ENCODE measurements at places on chromosomes 13 and 19.

DNA sequence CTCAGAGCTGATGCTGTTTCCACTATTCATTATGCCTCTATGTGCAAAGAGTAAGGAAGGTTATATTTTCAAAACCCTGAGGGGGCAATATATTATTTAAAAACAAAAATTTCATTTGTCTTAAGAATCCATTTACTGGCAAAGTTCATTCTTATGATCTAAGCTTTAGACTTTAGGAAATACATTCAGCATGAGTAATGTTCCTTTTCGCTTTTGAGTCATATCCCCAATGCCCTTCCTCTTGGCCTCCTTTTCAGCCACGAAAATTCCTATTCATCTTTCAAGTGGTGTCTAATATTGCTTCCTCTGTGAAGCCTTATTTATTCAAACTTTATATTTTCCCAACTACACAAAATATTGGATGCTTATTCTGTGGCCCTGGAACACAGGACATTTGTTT is 1317.0 kb downstream of the PCDH9 start:
- no peak for DNase-seq

DNA sequence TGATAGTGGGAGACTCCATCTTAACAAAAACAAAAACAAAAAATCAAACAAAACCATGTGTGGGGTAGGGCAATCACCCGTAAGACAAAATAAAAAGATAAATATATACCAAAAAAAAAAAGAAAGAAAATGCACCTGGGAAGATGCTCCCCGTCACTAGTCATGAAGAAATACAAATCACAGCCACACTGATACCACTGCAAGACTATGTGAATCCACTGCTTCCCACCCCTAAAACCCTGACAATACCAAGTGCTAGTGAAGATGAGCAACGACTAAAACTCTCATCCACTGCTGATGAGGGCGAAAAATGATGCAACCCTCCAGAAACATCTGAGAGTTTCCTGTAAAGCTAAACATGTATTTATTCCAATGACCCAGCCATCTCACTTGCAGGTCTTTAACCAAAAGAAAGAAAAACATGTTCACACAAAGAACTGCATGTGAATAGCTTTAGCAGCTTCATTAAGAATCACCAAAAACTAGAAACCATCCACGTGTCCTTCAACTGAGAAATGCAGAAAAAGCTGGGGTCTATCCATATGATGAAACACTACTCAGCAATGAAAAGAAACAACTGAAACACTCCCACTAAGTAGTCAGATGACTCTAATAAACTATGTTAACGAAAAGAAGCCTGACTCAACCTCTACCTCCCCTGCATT is 31.7 kb downstream of the BRD4 start:
- DNase-seq, result no peak

DNA sequence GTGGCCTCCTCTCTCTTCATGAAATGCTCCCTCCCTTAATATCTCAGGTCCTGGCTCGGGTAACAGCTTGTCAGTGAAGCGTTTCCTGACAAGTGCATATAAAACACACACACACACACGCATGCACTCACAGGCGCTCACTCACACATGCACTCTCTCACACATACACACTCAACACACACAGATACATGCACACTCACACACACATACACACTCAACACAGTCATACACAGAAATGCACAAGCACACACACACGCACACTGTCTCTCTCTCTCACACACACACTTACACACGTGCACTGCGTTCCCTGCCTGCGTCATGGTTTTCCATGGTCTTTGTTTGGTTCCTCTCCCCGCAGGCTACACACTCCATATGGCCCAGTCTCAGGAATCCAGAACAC is 344.1 kb downstream of the UQCRFS1 start:
- no peak for DNase-seq

GRCh38 chr13:27569405-27569804 is 50.9 kb downstream of the LNX2 start:
- DNase-seq, result no peak

DNA sequence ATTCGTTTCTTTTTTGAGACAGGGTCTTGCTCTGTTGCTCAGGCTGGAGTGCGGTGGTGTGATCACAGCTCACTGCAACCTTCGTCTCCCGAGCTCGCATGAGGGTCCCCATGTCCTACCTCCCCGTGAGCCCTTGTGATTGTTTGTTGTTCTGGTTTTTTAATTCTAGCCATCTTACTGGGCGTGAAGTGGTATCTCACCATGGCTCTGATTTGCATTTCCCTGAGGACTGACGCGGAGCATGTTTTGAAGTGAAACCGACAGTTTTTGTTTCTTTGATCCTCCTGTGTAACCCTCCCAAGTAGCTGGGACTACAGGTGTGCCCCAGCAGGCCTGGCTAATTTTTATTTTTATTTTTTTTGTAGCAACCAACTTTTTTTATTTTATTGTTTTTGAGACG is 21.7 kb downstream of the GNG7 start:
- DNase-seq, result no peak

DNA sequence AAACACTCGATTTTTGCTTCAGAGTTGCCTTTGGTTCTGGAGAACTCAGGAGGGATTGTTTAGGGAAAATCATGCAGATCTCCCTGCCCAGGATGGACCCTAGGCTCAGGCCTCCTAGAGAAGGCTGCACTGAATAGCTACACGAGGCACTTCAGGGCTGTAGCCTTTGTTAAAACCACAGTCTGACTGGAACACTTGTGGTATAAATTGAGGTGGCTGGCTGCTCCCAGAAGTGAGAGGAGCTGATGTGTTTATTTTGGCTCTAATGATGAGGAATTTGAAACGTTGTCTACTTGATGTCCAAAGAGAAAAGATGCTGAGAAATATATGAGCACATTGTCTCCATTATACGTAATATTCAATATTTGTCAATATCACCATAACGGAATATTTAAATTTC is 762.1 kb upstream of the ARGLU1 start:
- no peak for DNase-seq

DNA sequence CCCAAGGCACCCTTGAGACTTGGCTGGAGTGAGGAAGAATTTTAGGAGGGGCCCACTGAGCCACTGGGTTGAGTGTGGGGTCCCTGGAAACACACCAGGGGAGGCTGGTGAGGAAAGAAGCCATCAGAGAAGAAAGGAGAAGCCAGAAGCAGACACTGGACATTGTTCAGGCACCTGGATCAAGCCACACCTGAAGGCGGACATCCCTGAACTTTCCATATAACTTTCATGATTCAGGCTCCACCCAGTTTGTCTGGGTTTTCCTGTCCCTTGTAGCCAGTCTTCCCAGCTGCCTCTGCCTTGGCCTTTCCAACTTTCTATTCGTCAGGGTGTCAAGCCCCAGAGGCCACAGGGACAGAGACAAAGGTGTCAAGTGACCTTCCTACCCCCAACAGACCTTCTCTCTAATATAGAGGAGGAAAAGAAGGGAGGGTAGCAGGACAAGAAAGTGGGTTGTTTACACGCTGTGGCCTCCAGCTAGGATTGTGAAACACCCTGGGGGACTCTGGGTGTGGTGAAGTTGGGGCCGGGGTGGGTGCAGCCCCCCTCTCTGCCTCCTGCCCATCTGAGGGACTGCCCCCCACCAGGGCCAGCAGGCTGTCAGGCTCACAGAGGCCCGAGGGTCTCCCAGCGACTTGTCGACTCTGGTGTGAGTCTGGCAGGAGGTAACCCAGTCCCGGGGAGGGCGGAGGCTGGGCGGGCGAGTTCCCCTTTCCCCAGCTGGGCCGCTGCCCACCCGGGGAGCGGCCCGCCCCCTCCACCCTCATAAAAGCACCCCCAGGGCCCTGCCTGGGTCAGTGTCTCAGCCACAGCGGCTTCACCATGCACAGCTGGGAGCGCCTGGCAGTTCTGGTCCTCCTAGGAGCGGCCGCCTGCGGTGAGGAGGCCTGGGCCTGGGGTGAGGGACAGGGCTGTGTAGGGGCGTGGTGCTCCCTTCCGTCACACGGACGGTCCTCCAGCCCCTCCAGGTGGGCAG is at the start of gene CFD:
CFD (plus strand) TSS at position 797 of the 976 bp plus-strand sequence; CDS start at position 823, 26 bp downstream.
- DNase-seq, result no peak

DNA sequence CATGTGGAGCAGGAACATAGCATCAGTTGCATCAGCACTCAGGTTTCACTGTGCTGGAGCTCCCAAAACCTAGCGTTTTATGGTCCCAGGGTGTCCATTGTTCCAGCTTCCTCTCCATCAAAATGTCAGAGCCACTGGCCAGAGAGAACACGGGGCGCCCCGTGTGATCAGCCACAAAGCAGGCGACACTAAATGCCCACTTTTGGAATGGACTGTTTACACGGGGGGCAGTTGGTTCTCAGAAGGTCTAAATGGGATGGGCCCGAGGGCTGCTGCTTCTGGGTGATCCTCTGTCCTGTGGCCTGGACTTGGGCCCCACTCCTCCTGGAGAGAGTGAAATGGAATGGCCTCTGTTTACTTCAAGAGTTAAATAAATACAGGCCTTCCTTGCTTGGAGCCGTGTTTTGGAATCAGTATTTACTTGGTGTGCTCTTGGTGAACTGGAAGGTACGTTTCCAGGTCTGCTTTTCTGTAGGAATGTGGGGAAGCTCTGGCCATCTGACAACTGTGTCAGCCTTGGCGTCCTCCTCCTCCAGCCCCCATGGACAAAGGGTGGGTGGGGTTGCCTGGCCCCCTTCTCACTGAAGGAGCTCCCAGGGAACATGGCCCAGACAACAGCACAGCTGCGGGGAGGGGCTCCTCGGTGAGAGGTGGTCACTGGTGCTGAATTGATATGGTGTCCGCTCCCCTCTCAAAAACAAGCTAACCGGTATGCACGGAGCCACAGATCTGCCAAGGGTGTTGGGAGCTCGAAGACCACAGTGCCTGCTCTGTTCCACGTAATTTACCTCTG is 16.1 kb upstream of the MCF2L start:
- no peak for DNase-seq

DNA sequence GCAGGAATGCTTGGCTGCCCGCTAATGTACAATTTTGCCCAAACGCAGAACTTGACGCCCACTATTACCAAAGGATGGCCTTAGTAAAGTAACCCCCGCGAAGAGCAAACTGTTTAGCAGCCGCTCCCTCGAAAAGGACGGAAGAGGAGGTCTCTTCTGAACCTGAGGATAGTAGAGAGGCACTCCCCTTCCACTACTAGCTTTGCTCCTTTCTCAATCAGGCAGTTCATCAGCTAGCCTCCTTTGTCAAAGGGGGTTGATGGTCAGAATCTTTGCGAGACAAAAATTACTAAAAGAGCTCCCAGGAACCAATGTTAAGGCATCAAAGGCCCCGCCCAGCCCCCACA is 534 bp downstream of the CAB39L start:
- no peak for DNase-seq

GRCh38 chr13:61954092-61954491 is 538.4 kb upstream of the PCDH20 start:
- DNase-seq, result no peak

DNA sequence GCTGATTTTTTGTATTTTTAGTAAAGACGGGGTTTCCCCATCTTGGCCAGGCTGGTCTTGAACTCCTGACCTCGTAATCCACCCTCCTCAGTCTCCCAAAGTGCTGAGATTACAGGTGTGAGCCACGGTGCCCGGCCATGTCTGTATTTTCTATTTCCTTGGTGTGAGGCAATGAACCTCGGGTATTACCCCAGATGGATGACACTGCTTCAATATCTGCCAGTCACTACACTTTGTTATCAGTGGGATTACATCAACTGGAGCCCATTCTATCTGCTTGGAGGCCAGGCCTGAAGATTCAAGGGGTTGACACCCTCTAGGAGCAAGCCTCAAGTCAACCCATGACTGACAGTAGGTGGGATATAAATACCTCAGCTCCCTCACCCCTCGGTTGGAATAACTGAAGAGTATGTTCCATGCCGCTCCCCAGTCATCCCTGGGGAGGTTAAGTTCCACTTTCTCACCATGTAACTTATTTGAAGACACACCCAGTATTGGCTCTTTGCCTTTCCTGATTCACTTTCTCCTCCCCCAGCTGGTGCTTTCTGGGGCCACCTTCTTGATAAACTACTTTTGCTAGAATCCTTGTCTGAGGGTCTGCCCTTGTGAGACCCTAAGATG is 992 bp upstream of the ADGRE1 start:
- no peak for DNase-seq

GRCh38 chr19:41925208-41926003 is 2.8 kb downstream of the ERFL start:
- DNase-seq, result no peak
